ENCODE measurements at places on chromosomes 3 and 15. TPM values are rescaled to one million over a fixed set of nuclear protein-coding genes. Genes with fewer than 3 reads are reported as not detected.

DNA sequence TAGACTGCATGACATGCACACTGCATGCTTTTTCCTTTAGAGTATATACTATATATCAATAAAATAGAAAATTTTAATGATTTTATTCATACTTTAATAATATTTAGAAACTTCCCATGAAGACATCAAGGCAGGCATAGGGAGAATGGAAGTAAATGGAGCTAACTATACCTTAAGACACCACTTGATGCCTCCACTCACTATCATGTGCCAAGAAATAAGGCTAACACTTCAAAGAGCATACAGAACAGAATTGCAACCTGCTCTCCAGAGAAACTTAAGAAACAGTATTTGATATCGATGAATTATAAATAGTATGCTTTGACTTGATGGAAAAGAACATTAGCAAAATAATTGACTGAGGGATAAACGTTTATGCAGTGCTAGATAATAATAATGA lies 192.6 kb upstream of the MBNL1 start:
- H3K4me3 ChIP-seq, result no peak overlapping the region
- no peaks in the 10 kb centered on the region for H3K4me1 ChIP-seq
- no peak for DNase-seq
- H3K27ac ChIP-seq, result no peak overlapping the region
- no peaks in the 10 kb centered on the region for H3K36me3 ChIP-seq

DNA sequence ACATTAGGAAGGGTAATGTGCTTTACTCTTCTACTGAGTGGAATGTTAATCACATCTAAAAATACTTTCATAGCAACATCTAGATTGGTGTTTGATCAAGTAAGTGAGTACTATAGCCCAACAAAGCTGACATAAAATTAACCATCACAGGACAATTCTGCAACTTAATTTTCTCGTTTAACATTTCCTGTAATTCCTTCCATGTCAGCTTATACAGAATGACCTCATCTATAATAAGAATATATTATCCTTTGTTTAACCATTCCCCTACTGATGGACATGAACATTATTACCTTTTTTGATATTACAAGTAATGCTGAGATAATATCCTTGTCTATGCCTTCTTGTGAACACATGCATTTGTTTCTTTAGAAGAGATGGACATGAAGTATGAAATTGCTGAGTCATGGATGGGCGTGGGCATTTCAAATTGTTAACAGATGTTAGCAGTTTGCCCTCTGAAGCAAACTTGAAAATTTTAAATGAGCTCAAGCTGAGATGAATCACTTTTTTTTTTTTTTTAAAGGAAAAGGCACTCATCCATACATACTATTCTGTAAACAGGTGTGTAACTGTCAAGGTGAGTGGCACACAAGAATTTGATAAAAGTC lies 85.1 kb downstream of the OXNAD1 start:
- no peaks in the 10 kb centered on the region for H3K4me1 ChIP-seq
- H3K36me3 ChIP-seq, result no peaks in the 10 kb centered on the region
- H3K27ac ChIP-seq, result no peak overlapping the region
- no peak overlapping the region for H3K4me3 ChIP-seq

DNA sequence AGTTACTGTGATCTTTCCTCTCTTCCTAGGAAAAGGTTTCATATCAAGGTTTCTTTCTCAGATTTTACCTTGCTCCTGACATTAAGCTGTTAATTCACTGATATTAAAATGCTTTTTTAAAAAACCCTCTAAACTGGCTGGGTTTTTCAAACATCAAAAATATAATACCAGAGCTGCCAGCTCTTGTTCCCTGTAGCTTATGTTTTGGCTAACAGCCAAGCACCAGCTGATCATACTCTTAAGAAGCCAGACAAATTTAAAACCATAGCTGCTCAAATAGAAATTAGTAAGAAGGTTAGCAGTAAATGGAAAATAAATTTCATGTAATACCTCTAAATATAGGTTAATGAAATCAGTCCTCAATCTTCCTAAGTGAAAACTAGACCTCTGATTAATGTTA lies 657.5 kb downstream of the GRM7 start:
- no peak overlapping the region for H3K27ac ChIP-seq
- no peaks in the 10 kb centered on the region for H3K4me1 ChIP-seq
- no peak overlapping the region for H3K4me3 ChIP-seq
- H3K36me3 ChIP-seq, result no peaks in the 10 kb centered on the region

- H3K36me3 ChIP-seq, result no peaks in the 10 kb centered on the region
- H3K27ac ChIP-seq, result no peak overlapping the region
- H3K4me3 ChIP-seq, result no peak overlapping the region
- H3K4me1 ChIP-seq, result peaks cover 4% of the 10 kb centered on the region
- no peak for DNase-seq
These were observed 203.0 kb downstream of the TIGIT start for GRCh38 chr3:114496874-114497273.

GRCh38 chr3:119160361-119160760 lies 13.0 kb upstream of the UPK1B start:
- no peak overlapping the region for H3K4me3 ChIP-seq
- no peak overlapping the region for H3K27ac ChIP-seq
- DNase-seq, result no peak
- H3K4me1 ChIP-seq, result no peaks in the 10 kb centered on the region
- H3K36me3 ChIP-seq, result no peaks in the 10 kb centered on the region

LSMEM2 gene
- total RNA-seq, result 0.76 TPM

GREM1 gene
- 0.12 TPM for total RNA-seq

GRCh38 chr3:139906418-139906817 lies 28.6 kb upstream of the CLSTN2 start:
- no peaks in the 10 kb centered on the region for H3K36me3 ChIP-seq
- no peaks in the 10 kb centered on the region for H3K27me3 ChIP-seq
- H3K27ac ChIP-seq, result peak overlapping the region; percentile 47
- H3K4me1 ChIP-seq, result peaks cover 8% of the 10 kb centered on the region

- no peaks in the 10 kb centered on the region for H3K4me1 ChIP-seq
- H3K4me3 ChIP-seq, result no peak overlapping the region
- no peak overlapping the region for H3K27ac ChIP-seq
- no peaks in the 10 kb centered on the region for H3K36me3 ChIP-seq
- DNase-seq, result no peak
- H3K27me3 ChIP-seq, result no peaks in the 10 kb centered on the region
These were observed 91.7 kb upstream of the LPP start for GRCh38 chr3:188062216-188062615.

GRCh38 chr3:129654131-129654530 lies 47.7 kb upstream of the PLXND1 start:
- peaks cover 7% of the 10 kb centered on the region for H3K4me1 ChIP-seq
- H3K4me3 ChIP-seq, result no peak overlapping the region
- no peak overlapping the region for H3K27ac ChIP-seq
- DNase-seq, result no peak

MRPL3 gene
- 58.5 TPM for total RNA-seq

DVL3 gene
- total RNA-seq, result 93.8 TPM

DNA sequence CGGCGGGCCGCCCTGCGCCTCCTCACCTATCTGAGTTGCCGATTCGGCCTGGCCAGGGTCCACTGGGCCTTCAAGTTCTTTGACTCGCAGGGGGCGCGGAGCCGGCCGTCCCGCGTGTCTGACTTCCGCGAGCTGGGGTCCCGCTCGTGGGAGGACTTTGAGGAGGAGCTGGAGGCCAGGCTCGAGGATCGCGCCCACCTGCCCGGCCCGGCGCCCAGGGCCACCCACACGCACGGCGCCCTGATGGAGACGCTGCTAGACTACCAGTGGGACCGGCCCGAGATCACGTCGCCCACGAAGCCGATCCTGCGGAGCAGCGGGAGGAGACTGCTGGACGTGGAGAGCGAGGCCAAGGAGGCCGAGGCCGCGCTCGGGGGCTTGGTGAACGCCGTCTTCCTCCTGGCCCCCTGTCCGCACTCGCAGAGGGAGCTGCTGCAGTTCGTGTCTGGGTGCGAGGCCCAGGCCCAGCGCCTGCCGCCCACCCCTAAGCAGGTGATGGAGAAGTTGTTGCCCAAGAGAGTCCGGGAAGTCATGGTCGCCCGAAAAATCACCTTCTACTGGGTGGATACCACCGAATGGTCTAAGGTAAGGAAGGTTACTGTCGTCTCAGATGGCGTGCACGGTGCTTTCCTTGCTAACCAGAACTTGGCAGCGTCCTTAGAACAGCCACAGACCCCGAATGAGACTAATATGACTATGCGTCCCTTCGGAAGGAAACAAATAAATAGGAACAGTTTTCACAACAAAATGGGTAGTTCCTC lies 567 bp downstream of the TICRR start:
- no peaks in the 10 kb centered on the region for H3K36me3 ChIP-seq
- H3K4me1 ChIP-seq, result no peaks in the 10 kb centered on the region
- peak overlapping the region; percentile 72 for H3K4me3 ChIP-seq
- no peaks in the 10 kb centered on the region for H3K27me3 ChIP-seq
- DNase-seq, result no peak

FGF7 gene
- 38.3 TPM for total RNA-seq

CHRNA7 gene
- 4.4 TPM for total RNA-seq

DNA sequence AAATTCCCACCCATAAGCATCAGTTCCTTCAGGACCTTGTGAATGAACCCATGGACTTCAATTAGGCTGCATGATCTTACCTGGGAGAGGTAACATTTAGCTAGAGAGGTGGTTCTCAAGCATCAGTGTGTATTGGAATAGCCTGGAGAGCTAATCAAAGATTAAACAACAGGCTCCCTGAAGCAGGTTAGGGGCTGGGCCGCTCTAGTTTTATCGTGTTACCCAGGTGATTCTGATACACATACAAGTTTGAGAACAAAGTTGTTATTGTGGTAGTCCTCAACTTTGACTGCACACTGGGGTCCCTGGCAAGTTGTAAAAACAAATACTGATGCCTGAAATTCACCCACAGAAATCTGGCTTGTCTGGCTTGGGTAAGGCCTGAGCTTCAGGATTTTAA lies 31.2 kb downstream of the MYH15 start:
- no peak overlapping the region for H3K4me3 ChIP-seq
- H3K27me3 ChIP-seq, result no peaks in the 10 kb centered on the region
- no peak for DNase-seq

GRCh38 chr15:99708563-99708962 lies 24.7 kb downstream of the LYSMD4 start:
- H3K36me3 ChIP-seq, result no peaks in the 10 kb centered on the region
- peak; percentile 73 for DNase-seq
- peaks cover 8% of the 10 kb centered on the region for H3K4me1 ChIP-seq

ARID3B gene
- total RNA-seq, result 4.9 TPM

KLHL6 gene
- total RNA-seq, result 0.35 TPM

CNOT10 gene
- total RNA-seq, result 32.5 TPM

DNA sequence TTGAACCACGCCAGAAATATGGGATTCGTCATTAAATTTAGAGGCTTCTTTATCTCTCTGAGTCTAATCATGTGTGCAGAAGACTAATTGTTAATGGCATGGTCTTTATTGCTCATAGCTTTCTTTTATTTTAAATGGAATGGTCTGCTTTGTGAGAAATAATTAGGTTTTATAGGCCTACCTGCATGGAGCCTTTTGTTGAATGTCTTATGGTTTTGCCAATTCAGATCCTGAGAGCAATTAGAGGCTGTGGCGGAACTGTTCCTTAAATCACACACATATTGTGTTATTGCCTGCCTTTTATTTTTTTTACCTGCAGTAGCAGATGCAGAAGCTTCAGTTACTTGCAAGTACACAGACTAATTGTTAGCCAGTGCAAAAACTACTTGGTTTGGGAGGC lies 306.2 kb downstream of the NLGN1 start:
- no peak overlapping the region for H3K4me3 ChIP-seq
- H3K27ac ChIP-seq, result no peak overlapping the region
- no peaks in the 10 kb centered on the region for H3K36me3 ChIP-seq
- H3K27me3 ChIP-seq, result no peaks in the 10 kb centered on the region
- H3K4me1 ChIP-seq, result no peaks in the 10 kb centered on the region
- no peak for DNase-seq

DNA sequence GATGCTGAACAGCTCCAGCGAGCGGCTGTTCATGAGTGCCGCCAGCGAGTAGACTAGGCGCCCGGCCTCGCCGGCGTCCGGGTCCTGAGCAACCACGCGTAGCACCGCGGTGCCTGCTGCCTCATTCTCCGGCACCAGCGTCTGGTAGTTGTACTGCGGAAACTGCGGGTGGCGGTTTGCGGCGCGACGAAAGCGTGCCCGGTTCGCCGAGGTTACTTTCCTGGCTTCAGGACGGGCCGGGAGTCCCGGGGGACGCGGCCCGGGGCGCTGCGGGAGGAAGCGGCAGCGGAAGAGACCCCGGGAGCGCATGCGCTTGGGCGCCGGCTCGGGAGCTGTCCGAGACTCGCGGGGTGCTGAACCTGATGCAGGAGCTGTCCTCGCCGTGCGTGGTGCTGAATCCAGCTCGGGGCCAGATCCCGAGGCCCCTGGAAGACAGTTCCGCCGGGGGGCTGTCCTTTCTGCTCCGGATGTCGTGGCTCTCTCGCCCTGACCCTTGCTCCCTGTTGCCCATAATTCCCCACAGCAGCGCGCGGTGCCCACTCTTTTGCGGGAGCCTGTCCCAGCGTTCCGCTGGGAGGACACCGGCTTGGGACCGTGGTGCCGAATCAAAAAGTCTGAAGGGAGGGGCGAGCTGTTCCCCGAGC lies 1.1 kb downstream of the CELSR3 start:
- DNase-seq, result peak; percentile 57
- no peak overlapping the region for H3K27ac ChIP-seq
- H3K27me3 ChIP-seq, result no peaks in the 10 kb centered on the region

DAPK2 gene
- total RNA-seq, result 1.3 TPM

- DNase-seq, result peak; percentile 81
- H3K36me3 ChIP-seq, result no peaks in the 10 kb centered on the region
- peak overlapping the region; percentile 60 for H3K4me3 ChIP-seq
These were observed 1.1 kb upstream of the EIF2B5 start for GRCh38 chr3:184133840-184134745.

GRCh38 chr3:58627941-58628340 lies 38.6 kb downstream of the FAM3D start:
- no peaks in the 10 kb centered on the region for H3K27me3 ChIP-seq
- no peak for DNase-seq
- no peaks in the 10 kb centered on the region for H3K36me3 ChIP-seq
- H3K27ac ChIP-seq, result no peak overlapping the region

GRCh38 chr3:59131016-59131766 lies 81.4 kb upstream of the CFAP20DC start:
- no peaks in the 10 kb centered on the region for H3K4me1 ChIP-seq
- no peaks in the 10 kb centered on the region for H3K36me3 ChIP-seq
- no peak overlapping the region for H3K4me3 ChIP-seq
- H3K27me3 ChIP-seq, result no peaks in the 10 kb centered on the region
- DNase-seq, result no peak

- no peak overlapping the region for H3K4me3 ChIP-seq
- H3K27me3 ChIP-seq, result no peaks in the 10 kb centered on the region
- no peaks in the 10 kb centered on the region for H3K36me3 ChIP-seq
- H3K27ac ChIP-seq, result no peak overlapping the region
- DNase-seq, result no peak
These were observed 502 bp upstream of the TIMP4 start for GRCh38 chr3:12159227-12159601.

EDC3 gene
- 10.6 TPM for total RNA-seq

- H3K36me3 ChIP-seq, result no peaks in the 10 kb centered on the region
- no peak overlapping the region for H3K4me3 ChIP-seq
- no peaks in the 10 kb centered on the region for H3K4me1 ChIP-seq
- no peaks in the 10 kb centered on the region for H3K27me3 ChIP-seq
These were observed 307.3 kb downstream of the SV2B start for GRCh38 chr15:91407269-91407889.
